ENCODE measurements at places on chromosomes 1 and 21.

GRCh38 chr1:4375812-4376211 is 278.6 kb upstream of the AJAP1 start:
- no peak for ATAC-seq

DNA sequence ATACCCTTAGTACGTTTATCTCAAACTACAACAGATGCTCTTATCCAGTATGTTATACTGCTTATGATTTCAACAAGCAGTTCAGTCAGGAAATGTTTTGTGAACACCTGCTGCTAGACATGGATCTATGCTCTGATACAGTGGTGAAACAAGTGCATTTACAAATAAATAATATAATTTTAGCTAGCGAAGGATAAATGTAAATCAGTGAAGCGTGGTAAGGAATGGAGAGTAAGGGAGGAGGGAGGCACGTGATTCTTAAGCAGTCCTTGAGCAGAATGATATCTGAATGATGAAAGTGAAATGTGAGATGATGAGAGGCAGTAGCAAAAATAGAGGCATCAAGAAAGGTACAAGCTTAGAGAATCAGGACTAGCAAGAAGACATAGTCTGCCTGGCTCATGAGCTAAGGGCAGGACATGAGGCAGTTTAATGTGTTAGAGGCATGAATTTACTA is 6.3 kb downstream of the TSNAX start:
- ATAC-seq = no peak

DNA sequence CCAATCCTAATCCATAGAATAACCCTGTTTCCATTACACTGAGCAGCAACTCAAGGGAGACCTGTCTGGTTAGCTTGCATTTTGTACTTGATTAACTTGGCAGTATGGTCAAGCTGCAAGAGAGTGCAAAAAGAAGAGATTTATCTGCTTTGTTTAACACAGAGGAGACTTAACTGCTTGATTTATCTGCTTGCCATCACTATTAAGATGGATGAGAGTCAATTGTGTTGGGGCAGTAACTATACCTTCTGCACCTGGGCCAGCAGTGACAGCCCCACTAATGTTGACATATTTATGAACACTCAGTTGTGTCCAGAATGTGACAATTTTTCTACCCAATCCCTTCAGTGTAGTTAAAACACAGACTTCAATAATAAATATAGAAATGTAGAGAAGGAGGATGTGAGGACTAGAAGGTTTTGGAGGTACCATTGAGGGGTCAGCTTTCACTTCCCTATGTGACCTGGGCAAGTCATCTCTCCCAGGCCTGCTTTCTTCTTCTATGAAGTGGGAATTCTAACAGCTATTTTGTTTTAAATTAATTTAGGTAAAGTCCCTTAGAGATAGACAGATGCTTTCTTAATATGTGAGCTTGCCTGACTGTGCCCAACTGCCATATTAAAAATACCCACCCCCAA is 159.1 kb upstream of the KCNK2 start:
- ATAC-seq = no peak

DNA sequence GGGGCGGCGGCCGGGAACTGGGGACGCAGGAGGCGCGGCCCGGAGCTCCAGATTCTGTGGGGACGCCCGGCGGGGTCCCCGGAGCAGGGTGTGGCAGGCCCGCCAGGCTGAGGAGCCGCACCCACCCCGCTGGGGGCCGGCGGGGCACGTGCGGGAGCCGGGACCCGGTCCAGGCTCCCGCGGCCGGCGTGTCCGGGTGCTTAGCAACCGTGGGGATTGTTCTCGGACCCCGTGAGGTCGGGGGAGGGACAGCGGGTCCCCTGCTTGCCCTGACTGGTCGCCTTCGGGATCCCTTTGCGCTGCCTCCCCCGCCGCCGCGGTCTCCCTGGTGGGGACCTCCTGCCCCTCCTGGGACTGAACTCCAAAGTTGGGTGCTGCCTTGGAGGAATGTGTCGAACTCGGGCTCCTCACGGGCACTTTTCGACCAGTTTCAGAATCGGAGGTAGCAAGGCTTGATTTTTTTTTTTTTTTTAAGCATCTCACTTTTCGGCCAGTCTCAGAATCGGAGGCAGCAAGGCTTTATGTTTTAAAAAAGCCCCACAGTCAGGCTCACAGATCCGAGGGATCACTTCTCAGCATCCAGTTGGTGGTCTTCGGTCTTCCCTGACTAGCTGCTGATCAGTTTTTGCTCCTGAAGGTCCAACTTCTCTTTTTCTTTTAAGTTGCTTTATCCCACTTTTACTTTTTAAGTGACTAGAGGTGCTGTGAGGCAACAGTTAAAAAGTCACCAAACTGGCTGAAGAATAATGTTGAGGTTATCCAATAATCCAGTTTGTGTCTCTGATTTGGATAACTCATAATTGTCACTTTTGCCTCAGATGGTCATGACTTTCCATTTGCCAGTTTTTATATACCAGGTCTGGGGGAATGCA is 648 bp downstream of the FAM76A start:
- peak; percentile 8 for ATAC-seq

- no peak for ATAC-seq
Measured at GRCh38 chr1:37240897-37241296, 206.6 kb upstream of the GRIK3 start.

DNA sequence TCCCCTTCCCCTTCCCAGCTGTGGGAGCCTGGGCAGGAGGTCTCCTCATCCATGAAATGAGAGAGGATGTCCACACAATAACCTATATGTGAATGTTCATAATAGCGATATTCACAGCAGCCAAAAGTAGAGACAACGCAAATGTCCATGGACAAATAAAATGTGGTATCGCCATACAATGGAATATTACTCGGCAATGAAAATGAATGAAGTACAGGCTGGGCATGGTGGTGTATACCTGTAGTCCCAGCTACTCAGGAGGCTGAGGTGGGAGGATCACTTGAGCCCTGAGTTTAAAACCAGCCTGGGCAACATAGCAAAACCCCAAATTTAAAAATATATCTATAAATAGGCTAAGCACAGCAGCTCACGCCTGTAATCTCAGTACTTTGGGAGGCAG is 12.9 kb downstream of the ADPRS start:
- no peak for ATAC-seq

DNA sequence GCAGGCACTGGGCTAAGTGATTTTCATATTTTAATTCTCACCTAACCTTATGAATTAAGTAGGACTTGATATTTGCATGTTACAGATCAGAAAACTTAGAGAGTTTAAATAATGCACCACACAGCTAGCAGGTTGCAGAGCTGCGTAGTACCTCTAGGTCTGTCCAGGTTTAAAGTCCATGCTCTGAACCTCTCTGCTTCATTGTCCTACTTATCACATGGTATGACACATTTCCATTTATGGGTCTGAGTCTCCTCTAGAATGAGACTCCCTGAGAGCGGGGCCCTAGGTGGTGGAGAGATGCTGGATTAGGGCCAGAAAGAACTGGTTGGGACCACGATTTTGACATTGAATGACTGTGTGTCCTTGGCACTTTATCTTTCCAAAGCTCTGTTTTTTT is 102.5 kb upstream of the USP24 start:
- no peak for ATAC-seq

- ATAC-seq = no peak
Measured at GRCh38 chr1:201426479-201427310, 5.2 kb upstream of the TNNI1 start.

- ATAC-seq = no peak
Measured at GRCh38 chr21:16751695-16752474, 761.0 kb upstream of the CXADR start.

DNA sequence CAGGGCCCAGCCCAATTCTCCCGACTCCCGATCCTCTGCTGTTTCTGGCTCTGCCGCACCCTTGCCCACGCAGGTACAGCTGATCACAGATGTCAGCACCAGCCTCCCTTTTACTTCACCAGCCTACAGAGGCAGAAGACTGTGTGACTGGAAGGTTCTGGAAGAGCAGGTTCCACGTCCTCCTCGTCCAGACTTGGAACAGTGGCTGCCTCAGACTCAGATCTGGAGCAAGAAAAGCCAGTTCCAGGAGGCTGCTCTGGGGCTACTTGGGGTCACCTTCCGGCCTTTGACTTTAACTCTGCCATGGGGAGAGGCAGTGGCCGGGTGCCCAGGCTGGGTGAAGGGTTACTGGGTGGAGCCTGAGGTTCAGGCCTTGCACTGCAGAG is 16.1 kb upstream of the KLHDC7A start:
- no peak for ATAC-seq

GRCh38 chr1:61337981-61338848 is 255.9 kb downstream of the NFIA start:
- peak; percentile 85 for ATAC-seq

DNA sequence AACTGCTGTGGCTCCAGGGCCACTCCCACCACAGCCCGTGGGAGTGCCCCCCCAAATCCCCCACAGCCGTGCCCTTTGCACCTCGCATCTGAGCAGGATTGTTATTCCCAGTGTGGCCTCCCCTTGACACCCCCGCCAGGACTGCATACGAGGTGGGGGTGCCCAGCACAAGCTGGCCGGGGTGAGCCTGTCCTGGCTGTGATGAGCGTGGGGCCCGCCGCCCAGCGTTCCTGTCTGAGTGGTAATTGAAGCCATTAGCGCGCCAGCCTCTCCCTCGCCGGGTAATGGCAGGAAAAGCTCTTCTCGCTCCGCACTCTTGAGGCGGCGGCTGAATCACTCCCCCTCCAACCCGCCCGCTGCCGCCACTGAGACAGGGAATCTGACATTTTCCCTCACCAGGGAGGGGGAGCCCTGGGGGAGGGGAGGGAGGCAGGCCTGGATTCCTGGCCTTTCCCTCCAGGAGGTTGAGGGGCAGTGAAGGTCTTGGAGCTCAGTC is 27.7 kb downstream of the PTPRF start:
- peak; percentile 45 for ATAC-seq

GRCh38 chr21:32138658-32139057 is 140.2 kb downstream of the MIS18A start:
- ATAC-seq = no peak

- no peak for ATAC-seq
Measured at GRCh38 chr1:60227601-60228000, 154.0 kb upstream of the C1orf87 start.

DNA sequence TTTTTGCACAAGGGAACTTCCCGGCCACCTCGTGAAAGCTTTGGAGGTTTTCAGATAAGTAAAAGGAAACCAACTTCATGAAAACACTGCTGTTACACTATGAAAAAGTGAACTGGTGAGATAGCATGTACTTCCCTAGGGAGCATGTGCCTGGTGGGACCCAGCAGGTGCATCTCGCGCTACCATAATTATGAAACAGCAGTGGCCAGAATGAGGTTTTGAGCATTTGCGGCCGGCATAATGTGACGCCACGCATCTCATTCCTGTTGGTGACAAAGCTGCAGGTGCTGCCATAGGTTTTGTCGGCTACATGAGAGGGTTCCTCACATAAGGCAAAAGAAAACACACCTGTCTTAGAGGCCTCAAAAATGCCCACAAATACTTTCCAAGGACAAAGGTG is 1.7 kb downstream of the KRTAP10-3 start:
- no peak for ATAC-seq

DNA sequence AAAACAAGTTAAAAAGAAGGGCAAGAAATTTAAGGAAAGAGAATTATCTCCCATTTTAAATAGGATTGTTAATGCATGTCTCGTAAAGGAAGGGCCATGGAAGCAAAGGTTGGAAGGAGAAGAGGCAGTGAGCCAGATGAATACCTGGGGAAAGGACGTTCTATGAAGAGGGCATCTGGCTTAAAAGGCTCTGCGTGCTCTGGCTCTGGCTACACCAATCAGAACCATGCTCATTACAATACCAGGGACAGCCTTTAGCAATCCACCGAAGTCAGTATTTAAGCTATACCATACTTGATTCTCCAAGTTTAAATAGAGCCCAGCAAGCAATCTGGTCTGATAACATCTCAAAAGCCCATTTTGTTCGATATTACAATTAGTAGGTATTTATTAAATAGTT is 58.5 kb upstream of the C1orf87 start:
- ATAC-seq = no peak

GRCh38 chr21:41605934-41606285 is 98.0 kb upstream of the TMPRSS2 start:
- ATAC-seq = no peak

- peak; percentile 65 for ATAC-seq
Measured at GRCh38 chr1:171210355-171210754, 25.3 kb downstream of the FMO2 start.

- ATAC-seq = no peak
Measured at GRCh38 chr1:199490769-199491527, 536.6 kb upstream of the NR5A2 start.

GRCh38 chr1:108200687-108201051 is 526 bp upstream of the SLC25A24 start:
- ATAC-seq = peak; percentile 26

- no peak for ATAC-seq
Measured at GRCh38 chr1:106722466-106722865, 334.0 kb upstream of the PRMT6 start.

GRCh38 chr1:54766726-54767125 is 2.4 kb upstream of the PARS2 start:
- no peak for ATAC-seq

DNA sequence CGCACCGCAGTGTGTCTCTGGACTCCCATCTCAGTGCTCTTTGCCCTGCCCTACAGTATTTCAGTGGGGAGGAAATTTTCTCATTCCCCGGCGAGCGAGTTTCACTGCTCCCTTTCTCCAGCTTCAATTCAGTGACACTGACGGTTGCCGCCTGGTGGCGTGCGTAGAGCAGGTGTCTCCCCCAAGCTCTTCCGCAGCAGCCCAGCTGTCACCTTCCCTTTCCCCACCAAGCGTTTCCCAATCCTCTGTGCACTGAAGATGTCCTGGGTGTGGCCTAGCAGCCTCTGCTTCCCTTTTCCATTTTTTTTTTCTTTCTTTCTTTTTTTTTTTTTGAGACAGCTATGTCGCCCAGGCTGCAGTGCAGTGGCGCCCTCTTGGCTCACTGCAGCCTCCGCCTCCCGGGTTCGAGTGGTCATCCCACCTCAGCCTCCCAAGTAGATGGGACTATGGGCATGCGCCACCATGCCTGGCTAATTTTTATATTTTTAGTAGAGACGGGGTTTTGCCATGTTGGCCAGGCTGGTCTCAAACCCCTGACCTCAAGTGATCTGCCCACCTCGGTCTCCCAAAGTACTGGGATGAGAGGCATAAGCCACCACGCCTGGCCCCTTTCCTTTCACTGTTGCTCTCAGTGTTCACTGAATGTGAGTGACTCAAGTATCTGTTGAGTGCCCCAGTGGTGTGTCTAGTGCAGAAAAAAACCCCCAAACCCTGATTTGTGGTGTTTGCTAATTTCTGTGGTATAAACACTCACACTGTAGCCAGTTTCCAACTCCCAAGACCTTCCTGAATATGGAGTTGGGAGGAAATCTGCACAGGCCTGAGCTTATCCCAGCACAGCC is 30.1 kb downstream of the TNFRSF1B start:
- ATAC-seq = peak; percentile 76

- ATAC-seq = peak; percentile 43
Measured at GRCh38 chr1:168472223-168472622, 71.6 kb downstream of the XCL2 start.

GRCh38 chr1:215376544-215377264 is 190.4 kb upstream of the KCTD3 start:
- no peak for ATAC-seq

- peak; percentile 83 for ATAC-seq
Measured at GRCh38 chr1:154716011-154716410, 108.0 kb upstream of the ADAR start.
